Renal cortex interstitium (tissue), 15 donors: ENCODE measurements at places on chromosomes 13 and 19. TPM values are rescaled to one million over a fixed set of nuclear protein-coding genes. Genes with fewer than 3 reads are reported as not detected.

The ALG5 gene
- polyA plus RNA-seq: 56.8 TPM

The MADCAM1 gene
- polyA plus RNA-seq: 3.4 TPM

The SUGP2 gene
- polyA plus RNA-seq: 85.1 TPM

The TLE2 gene
- polyA plus RNA-seq: 39.6 TPM

The TEAD2 gene
- 88.2 TPM for polyA plus RNA-seq

The MBNL2 gene
- 50.7 TPM for polyA plus RNA-seq

The LDLR gene
- polyA plus RNA-seq: 28.9 TPM

The IRGC gene
- not detected for polyA plus RNA-seq

The DLL3 gene
- 0.35 TPM for polyA plus RNA-seq

The HPN gene
- 117 TPM for polyA plus RNA-seq

The TMEM143 gene
- polyA plus RNA-seq: 14.7 TPM

The LRRC8E gene
- polyA plus RNA-seq: 3.0 TPM

The ZNF616 gene
- 20.4 TPM for polyA plus RNA-seq

GRCh38 chr13:27359199-27359821 is 65.1 kb upstream of the GTF3A start:
- peak; percentile 45 for DNase-seq

GRCh38 chr13:33956346-33956745 is 138.4 kb downstream of the RFC3 start:
- DNase-seq: no peak

DNA sequence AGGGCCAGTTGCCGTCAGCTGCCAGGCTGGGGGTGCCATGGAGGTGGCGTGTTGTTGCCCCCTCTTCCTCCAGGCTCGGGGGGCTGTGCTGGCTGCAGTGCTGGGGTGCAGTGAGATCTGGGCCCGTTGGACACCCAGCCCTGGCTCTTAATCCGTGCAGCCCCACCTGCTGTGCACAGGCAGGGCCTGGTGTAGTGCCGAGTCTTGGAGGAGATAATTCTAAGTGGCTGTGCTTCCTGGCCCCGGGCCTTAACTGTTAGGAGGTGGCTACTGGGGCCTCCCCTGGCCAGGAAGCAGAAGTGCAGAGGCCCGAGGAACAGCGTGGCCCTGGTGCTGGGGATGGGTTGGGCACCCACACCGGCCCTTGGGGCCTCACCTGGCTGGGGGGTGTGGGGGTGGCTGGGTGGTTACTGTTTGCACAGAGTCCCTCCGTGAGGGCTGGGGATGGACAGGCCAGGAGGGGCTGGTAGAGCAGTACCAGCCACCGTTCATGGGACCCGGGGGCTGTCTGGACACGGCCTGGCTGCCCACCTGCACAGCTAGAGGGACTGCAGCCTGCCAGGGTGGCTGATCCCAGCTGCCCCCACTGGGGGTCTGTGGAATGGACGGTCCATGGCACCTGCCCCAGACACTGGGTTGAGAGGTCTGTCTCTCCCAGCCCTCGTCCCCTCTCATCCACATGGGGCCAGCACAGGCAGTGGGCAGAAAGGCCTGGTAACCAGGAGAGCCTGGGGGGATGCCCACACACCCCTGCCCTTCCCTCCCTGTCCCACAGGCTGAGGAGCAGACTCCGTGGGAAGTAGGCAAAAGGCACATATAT is 3.3 kb downstream of the GPX4 start:
- no peak for DNase-seq

GRCh38 chr13:38564256-38565150 is 122.4 kb upstream of the FREM2 start:
- DNase-seq: peak; percentile 7

- no peak for DNase-seq
These were observed 1040.6 kb upstream of the SLC10A2 start for GRCh38 chr13:104106705-104107393.

GRCh38 chr13:43522788-43523187 is 264.0 kb downstream of the ENOX1 start:
- DNase-seq: no peak

GRCh38 chr13:65783383-65783782 is 1446.8 kb downstream of the PCDH9 start:
- DNase-seq: no peak

DNA sequence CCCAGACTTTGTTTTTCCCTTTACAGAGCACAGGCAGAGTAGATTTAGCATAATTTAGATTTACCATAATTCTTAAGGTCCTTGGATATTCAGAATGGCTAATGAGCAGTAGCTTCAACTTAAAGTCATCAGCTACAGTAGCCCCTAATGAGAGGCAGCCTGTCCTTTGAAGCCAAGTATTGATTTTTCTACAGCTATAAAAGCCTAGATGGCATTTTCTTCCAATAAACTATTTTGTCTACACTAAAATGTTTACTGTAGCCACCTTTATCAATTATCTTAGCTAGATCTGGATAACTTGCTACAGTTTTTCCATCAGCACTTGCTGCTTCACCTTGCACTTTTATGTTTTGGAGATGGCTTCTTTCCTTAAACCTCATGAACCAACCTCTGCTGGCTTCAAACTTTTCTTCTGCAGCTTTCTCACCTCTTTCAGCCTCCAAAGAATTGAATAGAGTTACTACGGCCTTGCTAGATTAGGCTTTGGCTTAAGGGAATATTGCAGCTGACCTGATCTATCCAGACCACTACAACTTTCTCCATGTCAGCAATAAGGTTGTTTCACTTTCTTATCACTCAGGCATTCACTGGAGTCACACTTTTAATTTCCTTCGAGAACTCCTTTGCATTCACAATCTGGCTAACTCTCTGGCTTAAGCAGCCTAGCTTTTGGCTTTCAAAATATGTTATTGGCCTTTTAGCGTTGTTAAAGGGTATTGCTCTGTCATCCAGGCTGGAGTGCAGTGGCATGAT is 26.6 kb downstream of the BRD4 start:
- DNase-seq: no peak

GRCh38 chr19:54315956-54316355 is 3.0 kb upstream of the LILRA5 start:
- DNase-seq: no peak

- DNase-seq: no peak
These were observed 45.0 kb upstream of the RNF113B start for GRCh38 chr13:98222081-98222554.
